Gastroesophageal sphincter (tissue), 4 donors: ENCODE measurements at places on chromosomes 7 and 10. TPM values are rescaled to one million over a fixed set of nuclear protein-coding genes. Genes with fewer than 3 reads are reported as not detected.

- no peak for ATAC-seq
Measured at GRCh38 chr7:74236284-74236683, 17.9 kb downstream of the RFC2 start.

TUBAL3 gene
- total RNA-seq, result 0.62 TPM

DNA sequence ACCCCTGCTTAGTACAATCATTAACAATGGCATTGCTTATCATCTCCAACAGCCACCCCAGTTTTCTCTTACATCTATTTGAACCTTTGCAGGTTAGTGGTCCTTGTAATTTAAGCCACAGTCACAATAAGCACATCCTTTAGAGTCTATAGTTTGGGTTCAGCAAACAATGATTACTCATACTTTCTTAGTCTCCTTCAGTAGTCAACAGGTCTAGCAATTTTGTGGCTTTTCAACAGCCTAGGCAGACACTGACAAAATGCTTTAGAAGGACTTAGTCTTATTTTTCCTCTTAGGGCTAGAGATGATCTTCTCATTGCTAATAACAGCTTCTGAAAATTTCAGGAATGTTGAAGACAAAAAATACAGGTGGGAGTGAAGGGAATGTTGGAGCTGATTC lies 32.3 kb upstream of the FAM204A start:
- ATAC-seq, result no peak

KAZALD1 gene
- 1.2 TPM for total RNA-seq

GRCh38 chr10:58517491-58518355 lies 5.1 kb downstream of the BICC1 start:
- no peak for ATAC-seq

- no peak for ATAC-seq
Measured at GRCh38 chr7:3914051-3914775, 613.2 kb downstream of the SDK1 start.

DNA sequence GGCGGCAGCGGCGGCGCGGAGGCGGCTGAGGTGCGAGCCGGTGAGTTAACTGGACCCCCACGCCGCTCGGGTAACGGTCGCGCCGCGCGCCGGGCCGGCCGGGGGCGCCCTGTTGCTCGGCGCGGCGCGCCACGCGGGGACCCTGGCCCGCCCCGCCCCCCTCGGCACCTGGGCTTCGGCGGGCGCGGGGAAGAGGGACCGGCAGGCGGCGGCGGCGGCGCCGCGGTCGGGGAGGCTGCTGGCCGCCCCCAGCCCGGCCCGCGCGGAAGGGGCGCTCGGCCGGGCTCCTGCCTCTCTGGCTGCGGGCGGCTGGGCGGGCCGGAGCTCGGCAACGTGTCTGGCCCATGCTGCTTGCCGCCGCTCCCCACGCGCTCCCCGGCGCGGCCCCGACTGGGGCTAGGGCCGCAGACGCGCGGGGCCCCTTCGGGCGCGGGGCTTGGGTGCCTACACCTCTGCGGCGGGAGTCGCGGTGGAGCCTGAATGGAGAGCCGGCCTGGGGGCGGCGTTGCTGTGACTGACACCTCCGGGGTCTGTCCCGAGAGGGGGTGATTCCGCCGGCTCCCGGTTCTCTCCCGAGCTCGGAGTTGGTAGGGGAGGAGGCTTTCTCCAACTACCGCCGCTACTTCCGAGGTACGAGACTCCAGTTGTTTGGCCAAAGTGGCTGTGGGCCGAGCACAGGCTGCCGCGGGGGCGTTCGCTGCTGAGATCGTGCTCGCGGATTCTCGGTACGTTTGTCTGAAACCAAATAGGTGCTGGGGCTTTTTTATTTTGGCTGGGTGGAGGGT lies 494 bp downstream of the PALS2 start:
- ATAC-seq, result peak; percentile 46

DNA sequence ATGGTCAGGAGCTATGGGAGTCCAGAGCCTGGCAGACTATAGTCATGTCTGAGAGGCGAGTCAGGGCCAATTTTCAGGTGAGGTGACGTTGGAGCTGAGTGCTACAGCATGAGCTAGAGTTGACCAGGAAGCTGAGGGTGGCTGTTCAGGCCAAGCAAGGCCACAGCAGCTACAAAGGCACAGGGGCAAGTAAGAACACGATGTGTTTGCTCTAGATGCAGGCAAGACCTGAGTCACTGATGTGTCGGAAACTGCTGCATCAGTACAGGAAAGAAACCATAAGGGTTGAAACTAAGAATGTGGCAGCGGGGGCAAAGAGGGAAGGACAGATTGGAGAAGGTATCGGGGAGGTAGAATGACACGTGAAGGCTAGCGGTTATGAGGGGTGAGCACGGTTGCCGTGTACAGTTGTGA lies 11.8 kb upstream of the RRP12 start:
- ATAC-seq, result no peak

DNA sequence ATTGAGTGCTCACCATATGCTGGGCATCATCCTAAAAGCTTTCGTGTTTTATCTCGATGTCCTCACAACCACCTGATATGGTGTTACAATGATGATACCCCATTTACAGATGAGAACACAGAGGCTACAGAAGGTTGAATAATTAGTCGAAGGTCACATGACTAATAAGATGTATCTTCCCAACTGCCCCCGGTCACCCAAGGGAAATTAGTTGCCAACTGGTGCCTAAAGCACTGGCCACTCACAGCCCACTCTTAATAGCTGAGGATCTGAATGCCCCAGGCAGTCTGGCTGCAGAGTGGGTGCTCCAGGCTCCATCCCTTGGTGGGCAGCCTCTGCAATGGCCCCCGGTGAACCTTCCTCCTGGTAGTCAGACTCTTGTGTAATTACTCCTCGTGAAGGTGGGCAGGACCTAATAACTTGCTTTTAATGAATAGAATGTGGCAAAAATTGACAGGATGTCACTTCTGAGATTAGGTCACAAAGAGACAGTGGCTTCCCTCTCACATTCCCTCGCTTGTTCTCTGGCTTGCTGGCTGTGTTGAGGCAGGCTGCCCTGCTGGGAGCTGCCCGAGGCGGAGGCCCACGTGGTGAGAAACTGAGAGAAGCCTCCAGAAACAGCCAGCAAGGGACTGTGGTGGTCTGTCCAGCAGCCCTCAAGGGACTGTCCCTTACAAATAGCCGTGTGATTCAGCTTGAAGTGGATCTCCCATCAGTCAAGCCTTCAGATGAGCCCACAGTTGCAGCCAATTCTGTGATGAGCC lies 109.4 kb downstream of the ARHGAP22 start:
- ATAC-seq, result no peak

DNA sequence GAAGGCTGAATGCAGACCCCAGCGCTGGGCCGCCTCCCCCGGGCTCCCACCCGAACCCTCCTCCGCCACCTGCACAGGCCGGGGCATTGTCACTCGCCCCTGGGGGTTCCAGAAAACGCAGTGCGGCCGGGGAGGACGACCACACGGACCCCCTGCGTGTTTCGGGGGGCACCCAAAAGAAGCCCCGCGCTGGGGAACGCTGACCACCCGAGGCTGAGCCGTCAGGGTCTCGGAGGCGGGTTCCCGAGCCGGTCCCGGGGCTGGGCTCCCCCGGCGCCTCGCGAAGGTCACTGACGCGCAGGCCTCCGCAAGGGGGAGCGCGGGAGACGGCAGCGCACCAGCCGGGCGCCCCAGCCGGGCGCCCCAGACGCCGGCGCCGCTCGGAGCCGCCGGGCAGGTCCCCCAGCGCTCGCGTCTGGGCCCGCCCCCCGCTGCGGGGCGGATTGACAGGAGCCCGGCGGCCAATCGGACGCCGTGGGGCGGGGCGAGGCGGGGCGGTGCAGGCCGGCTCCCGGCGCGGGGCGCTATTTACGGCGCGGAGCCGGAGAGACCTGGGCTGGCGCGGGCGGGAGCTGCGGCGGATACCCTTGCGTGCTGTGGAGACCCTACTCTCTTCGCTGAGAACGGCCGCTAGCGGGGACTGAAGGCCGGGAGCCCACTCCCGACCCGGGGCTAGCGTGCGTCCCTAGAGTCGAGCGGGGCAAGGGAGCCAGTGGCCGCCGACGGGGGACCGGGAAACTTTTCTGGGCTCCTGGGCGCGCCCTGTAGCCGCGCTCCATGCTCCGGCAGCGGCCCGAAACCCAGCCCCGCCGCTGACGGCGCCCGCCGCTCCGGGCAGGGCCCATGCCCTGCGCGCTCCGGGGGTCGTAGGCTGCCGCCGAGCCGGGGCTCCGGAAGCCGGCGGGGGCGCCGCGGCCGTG lies at the start of gene BAMBI:
TSS of gene BAMBI (plus strand) at position 554 of the 920 bp plus-strand sequence. CDS start 377 bp downstream, outside the sequence.
- peak; percentile 99 for ATAC-seq

GRCh38 chr10:85611746-85612377 lies 754.7 kb downstream of the GRID1 start:
- no peak for ATAC-seq

GRCh38 chr7:38448054-38448453 lies 174.6 kb upstream of the TARP start:
- ATAC-seq, result no peak

DNA sequence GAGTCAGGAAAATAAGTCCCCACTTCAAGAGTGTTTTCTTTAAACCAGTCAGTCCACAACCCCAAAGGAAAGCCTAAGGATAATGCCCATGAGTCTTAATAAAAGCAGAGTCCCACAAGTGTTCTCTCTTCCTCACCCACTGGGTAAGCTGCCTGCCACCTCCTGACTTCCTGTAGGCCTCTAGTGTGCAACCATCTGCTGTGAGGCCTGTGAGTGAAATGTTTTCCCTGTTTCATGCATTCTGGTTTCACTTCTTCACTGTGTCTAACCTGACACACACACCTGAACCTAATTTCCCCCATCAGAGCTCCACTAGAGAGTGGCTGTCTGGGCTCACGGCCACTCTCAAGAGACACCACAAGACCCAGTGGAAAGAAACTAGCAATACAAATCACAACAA lies 38.9 kb upstream of the GDF10 start:
- no peak for ATAC-seq

KNDC1 gene
- 3.4 TPM for total RNA-seq

- ATAC-seq, result no peak
Measured at GRCh38 chr10:44935966-44936295, 23.7 kb upstream of the RASSF4 start.

DNA sequence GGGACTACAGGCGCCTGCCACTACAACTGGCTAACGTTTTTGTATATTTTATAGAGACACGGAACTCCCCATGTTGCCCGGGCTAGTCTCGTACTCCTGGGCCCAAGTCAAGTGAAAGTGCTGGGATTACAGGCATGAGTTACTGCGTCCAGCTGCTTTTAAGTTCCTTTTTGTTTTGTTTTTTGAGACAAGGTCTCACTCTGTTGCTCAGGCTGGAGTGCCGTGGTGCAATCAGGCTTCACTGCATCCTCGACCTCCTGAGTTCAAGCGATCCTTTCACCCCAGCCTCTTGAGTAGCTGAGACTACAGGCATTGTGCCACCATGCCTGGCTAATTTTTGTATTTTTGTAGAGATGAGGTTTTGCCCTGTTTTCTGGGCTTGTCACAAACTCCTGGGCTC lies 155.0 kb downstream of the GALNT17 start:
- peak; percentile 51 for ATAC-seq

GRCh38 chr10:1378473-1378872 lies 322.3 kb downstream of the WDR37 start:
- no peak for ATAC-seq

GARIN1A gene
- 1.5 TPM for total RNA-seq

- ATAC-seq, result no peak
Measured at GRCh38 chr7:85528581-85528980, 341.7 kb upstream of the SEMA3D start.

- no peak for ATAC-seq
Measured at GRCh38 chr7:121379930-121380329, 16.2 kb downstream of the FAM3C start.

AKR1C3 gene
- total RNA-seq, result 14.3 TPM

GRCh38 chr7:54992871-54993475 lies 25.8 kb upstream of the EGFR start:
- ATAC-seq, result no peak

SPRN gene
- total RNA-seq, result 0.35 TPM

DNA sequence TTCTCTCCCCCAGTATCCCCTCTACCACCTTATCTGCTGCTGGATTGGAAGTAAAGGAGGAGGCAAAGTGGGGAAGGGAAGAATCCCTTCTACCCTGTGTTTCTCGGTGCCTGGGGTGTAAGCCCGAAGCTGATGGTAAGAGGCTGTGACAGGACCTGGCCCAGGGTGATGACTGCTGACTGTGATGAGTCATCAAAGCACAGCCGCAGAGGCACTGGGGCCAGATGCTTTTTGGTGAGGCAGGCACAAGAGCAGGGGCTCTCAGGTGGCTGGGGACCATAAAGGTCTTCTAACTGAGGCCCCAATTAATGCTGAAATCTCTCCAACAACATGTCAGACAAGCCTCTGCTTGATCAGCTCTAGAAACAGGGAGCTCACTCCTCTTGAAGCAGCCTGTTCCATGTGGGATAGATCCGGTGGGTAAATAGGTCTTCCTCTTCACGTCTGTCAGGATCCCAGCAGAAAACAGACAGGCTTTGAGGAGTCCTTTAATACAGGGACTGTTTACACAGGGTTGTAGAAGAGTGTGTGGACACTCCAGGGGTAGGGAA lies 86.1 kb upstream of the PCBD1 start:
- no peak for ATAC-seq

DNA sequence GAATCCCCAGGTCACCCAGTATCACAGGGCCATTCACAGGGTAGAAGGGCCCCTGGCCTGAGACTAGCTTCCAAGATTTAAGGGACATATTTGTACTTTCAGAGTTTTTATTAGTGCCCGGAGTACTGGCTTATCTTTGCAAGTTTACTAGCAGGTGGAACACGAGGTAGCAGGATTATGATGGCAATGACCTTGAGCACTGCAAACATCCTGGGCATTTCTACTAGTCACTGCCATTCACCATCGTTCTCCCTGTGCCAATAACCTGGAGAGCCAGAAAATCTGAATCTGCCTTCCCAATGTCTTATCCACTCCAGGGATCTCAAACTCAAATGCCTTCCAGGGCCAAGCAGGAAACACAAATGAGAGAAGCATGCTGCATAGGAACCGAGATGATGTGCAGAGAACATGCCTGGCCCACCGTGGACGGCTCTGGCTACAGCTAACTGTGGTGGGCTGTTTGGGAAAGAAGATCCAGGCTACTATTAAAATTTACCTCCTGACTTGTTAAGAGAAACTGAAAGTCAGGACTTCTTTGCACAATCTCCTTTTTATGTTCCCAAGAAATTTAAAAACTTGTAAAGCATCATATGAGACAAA lies 16.7 kb downstream of the FAM53B start:
- ATAC-seq, result no peak

- no peak for ATAC-seq
Measured at GRCh38 chr7:42932811-42933591, 825 bp downstream of the MRPL32 start.

ZNF487 gene
- total RNA-seq, result 15.8 TPM

- no peak for ATAC-seq
Measured at GRCh38 chr10:90289037-90289436, 568.8 kb downstream of the HTR7 start.
